ENCODE measurements at places on chromosomes 5 and 9.

- no peak for DNase-seq
Measured at GRCh38 chr9:7456793-7457530, 342.6 kb downstream of the DMAC1 start.

DNA sequence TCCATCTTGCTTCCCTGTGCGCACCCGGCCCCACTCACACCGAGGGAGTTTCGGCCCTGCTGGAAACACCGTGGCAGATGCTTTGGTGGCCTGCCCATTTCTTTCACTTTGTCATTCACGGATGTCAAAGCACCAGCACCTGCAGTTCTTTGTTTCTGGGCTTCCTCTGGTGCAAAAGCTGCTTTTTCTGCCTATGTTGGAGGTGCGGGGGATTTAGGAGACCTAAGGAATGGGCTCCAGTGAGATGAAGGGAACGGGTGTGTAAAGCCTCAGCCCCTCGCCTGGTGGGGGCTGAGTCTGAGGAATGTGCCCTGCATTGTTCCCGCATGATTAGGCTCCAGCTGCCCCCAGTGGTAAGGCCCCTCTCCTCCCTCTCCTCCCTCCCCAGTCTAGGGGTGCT, 62.3 kb downstream of the THBS4 start:
- no peak for DNase-seq

DNA sequence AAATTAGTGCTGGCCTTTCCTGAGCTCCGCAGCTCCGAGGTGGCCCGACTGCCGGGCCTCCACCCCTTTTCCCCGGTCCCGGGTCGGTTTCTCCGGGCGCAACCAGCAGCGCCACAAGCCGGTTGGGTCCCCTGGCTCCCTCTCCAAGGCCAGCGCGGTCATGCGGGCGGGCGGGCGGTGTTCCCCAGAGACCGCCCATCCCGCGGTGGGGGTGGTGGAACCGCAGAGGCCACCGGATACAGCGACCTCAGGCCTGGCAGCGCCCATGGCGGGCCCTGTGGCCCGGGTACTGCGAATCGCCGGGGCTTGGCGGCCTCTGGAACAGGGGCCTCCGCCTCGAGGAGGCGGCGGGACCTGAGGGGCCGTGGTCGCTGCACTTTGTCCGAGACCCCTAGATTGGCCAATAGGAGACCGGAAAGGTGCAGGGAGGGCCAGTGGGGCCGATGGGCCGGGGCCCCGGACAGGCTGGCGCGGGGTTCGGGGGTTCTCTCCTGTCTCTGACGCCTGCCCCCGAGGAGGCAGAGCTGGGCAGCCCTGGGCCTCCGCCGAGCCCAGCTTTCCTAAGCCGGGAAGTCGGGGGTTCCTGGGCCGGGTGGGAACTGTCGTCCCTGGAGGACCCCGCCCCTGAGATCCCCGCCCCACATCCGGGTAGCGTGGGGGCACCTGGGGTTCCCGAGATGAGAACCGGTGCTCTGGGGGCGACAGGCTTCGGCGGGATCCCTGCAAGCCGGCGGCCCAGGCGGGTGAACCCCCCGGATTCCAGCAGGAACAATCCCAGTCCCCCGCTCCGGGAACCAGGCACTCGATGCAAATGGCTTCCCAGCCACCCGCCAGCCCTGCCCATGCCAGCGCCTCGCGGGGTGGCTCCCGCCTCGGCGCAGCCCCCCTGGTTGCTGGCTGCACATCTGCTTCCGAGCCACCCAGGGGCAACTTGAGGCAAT, 293.9 kb downstream of the ZSWIM6 start:
- peak; percentile 68 for DNase-seq

- peak; percentile 85 for DNase-seq
Measured at GRCh38 chr5:34598177-34598794, 57.8 kb upstream of the RAI14 start.

- DNase-seq = no peak
Measured at GRCh38 chr5:14424011-14424685, 157.4 kb upstream of the OTULINL start.

DNA sequence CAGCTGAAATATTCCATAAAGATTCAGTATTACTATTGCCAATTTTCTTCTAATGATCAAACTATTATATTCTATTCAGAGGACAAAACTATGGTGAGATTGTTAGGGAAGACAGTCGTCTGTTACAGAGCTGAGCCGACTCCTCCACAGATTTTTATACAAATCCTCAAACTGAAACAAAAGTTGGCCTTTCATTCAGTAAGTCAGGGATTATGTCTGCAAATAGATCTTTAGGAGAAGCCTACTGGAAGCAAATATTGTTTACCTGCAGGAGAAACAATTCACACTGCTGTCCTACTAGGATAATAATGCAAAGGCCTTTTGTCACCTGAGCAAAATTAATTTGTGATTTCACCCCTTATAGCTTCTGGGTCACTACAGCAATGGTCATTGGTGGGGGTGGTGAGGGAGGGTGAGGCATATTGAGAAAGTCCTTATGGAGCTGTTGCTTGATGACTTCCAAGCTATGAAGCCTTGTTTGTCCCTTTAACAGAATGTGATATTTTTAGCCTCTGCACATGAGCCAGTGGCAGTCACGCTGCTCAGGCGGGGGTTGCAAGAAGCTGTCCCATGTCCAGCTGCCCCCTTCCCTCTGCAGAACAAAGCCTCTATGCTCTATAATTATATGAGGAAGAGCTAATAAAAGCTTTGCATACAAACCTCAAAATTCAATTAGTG, 200.5 kb upstream of the KLF9 start:
- DNase-seq = no peak

GRCh38 chr5:168892618-168893186, 313.5 kb upstream of the PANK3 start:
- DNase-seq = no peak
